ENCODE measurements at places on chromosomes 13 and 19.
A peak's percentile ranks its signal among the peaks of the same experiment; 100 is the strongest.

GRCh38 chr19:17450264-17451075, 2.0 kb upstream of the TMEM221 start:
- peak; percentile 27 for DNase-seq

- no peak for DNase-seq
Observed at GRCh38 chr13:75303263-75303662, 178.7 kb downstream of the TBC1D4 start.

GRCh38 chr19:1249990-1250436, 1.6 kb downstream of the MIDN start:
- DNase-seq: no peak

DNA sequence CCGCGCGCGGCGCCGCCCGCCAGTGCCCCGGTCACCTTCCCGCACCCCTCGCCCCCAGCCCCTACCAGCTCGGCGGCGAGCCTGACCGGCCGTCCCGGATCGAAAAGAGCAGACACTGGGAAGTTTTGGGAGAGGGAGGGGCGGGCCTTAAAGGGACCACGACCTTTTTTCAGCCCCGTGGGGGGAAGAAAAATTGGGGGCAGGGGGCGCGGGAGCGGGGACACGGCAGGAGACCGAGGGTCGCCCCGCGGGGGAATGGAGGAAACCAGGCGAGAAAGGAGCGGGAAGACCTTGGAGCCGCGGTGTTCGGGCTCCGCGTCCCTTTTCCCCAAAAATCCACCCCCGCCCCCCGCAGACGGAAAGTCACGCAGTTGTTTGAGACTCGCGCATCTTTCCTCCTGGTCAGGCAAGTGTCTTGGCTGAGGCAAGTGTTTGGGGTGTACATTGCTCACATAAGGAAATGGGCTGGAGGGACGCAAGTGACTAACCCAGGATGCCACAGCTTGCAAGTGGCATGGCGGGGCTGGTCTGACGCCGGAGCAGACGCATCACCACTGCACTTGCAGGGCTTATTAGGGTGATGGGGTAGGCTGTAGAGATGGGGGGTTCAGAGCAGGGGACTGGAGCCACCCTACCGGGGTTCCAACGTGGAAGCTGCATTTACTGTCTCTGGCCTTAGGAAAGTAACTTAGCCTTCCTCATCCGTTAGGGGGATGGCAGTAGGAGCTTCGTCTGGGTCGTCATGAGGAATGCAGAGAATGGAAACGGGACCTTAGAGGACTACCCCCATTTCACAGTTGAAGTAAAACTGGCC, 2.7 kb upstream of the HNRNPL start:
- peak; percentile 52 for DNase-seq

DNA sequence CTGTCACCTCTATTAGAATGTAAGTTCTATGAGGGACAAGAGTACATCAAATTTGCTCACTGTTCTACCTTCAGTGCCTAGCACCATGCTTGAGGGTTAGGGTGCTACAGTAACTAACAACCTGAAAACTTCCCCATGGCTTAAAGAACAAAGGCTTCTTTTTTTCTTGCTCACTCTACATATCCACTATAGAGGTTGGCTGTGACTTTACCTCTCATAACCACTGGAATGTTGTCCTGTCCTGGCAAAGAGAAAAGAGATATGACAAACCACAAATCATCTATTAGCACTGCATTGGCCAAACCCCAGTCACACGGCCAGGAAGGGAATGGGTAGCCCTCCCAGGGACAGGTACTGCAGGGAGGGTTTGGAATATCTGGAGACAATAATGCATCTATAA, 23.2 kb upstream of the ACOD1 start:
- DNase-seq: no peak

DNA sequence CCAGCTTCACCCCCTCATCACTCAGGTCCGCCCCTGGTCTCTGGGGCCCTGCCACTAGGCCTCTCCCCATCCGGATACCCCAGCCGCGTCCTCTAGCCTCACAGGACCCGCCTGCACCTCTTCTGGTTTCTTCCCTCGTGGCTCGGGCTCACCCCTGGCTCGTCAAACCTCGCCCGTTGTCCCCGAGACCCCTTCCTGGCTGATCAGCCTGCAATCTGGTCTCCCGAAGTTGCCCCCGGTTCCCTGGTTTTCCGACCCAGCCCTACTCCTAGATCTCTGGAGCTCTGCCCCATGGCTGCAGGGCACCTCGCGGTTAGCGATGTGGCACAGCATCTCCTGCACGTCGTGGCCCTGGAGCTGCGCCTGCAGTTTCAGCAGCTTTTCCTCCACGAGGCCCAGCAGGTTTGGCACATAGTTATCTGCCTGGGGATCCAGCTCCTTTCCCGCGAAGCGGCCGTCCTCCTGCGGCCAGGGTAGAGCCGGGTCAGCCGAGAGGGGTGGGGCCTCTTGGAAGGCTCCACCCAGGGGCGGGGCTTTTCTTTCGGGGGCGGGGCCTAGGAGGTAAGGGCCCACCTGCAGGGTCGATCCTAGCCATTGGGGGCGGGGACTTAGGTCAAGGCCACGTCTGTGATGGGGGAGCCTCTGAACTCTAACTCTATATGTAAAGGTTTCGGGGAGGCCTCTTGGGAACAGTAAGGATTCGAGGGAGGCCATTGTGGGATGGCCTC, 2.4 kb upstream of the RGL3 start:
- DNase-seq: no peak

- no peak for DNase-seq
Observed at GRCh38 chr19:53866865-53867224, 838 bp upstream of the MYADM start.

DNA sequence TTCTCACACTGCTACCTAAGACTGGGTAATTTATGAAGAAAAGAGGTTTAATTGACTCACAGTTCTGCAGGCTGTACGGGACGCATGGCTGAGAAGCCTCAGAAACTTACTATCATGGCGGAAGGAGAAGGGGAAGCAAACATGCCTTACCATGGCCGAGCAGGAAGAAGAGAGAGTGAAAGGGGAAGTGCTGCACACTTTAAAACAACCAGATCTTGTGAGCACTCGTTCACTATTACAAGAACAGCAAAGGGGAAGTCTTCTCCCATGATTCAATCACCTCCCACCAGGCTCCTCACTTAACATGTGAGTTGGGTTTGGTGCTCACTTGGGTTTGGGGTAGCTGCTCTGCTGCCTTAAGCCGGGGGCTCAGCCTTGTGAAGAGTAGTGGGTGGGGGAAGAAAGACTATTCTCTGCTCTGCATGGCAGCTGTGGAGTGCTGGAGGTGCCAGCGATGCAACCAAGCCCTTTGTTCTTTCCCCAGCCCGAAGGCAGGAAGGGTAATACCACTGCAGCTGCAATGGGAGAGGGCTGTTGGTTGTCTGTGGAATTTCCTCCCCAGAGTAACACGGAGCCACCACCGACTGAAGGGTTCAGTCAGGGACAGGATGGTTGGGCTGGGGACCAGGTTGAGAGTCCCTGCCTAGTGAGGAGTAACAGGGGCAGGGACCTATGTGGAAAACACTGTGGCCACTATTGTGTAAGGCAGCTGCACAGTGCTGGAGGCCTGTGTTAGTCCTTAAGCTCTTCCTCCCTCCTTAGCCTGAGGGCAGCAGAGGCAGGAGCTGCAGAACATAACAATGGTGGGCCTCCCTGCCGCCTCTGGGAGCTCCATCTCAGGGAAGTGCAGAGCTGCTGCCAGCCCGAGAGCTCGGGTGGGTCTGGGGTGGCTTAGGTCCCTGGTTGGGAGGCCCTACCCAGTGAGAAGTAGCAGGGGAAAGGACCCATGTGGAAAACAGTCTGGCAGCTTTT, 1262.5 kb downstream of the EFNB2 start:
- DNase-seq: no peak

DNA sequence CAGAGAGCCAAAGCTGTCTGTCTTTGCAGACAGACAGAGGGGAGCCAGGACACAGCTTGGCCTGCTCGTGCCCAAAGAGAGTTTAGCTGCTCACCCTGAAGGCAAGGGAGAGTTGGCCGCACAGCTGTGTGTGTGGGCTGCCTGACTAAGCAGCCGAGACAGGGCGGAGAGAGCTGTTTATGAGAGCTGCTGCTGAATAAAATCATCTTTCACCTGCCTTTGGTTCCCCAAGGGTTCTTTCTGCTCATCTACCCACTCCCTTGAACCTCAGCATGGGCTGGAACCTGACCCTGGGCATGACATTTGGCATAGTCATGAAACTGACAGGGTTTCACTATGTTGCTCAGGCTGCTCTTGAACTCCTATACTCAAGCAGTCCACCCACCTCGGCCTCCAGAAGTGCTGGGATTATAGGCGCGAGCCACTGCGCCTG, 98.2 kb downstream of the RBM26 start:
- no peak for DNase-seq

DNA sequence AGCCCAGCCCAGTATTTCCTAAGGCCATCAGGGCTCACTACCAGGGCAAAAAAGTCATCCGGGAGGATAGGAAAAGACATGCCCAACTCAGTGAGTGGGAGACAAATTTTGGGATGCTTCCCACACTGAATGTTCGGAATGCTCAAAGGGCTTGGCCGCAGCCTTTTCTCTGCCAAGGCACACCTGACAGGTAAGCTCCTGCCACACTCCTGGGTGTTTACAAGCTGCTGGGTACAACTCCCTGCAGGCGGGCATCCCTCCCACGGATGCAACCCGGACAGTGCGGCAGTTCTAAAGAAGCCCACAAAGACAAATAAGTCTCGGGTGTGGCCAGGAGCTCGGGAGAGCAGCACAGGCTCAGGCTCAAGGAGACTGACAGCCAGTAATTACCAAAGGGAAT, 28.1 kb downstream of the SLC7A1 start:
- no peak for DNase-seq

GRCh38 chr13:37795326-37795725, 74.2 kb downstream of the TRPC4 start:
- no peak for DNase-seq

DNA sequence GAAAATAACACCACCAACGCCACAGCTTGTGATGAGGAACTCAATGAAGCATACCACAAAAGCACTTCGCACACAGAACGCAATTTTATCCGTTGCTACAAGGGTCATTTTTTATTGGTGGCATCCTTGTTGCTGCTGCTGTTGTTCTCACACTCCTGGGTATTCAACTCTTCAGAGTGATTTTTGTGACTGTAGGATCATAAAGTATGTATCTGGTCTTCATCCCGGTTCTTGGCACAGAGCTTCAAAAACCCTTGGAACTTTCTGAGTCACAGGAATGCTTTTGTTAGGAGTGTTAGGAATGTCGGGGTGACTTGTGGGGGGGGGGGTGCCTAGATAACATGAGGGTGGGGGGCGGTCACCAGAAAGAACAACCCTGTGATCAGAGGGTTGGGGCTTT, 108.4 kb downstream of the ZNF557 start:
- no peak for DNase-seq

- DNase-seq: no peak
Observed at GRCh38 chr19:48487948-48488347, 18.8 kb downstream of the CYTH2 start.

DNA sequence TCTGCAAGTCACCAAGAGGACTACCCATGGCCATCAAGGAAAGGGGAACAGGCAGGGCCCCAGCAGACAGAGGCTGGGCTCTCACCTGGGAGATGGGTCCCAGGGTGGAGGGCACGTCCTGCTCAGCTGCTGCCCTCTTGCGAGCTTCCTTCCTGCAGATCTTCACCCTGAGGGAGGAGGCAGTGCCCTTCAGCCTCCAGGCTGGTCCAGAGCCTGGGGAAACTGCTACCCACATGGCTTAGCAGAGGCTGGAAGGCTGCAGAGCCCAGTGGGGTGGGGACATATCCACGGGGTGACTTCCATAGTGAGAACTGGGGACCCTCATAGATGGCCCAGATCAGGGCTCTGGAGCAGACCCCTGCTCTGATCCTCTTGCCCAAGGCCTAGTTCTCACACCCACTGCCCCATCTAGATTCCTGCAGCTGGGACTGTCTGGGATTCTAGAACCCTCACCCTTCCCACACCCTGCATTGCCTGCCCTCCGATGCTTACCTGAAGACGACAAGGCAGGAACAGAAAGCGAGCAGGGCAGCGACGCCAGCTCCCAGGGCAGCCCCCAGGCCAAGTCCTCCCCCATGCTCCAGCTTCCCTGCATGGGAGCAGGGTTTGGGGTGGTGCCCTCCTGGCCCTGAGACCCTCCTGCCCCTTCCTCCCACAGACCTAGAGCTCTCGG, 9.0 kb downstream of the SIGLEC11 start:
- no peak for DNase-seq

GRCh38 chr19:14550201-14550754, 20.9 kb downstream of the TECR start:
- no peak for DNase-seq

DNA sequence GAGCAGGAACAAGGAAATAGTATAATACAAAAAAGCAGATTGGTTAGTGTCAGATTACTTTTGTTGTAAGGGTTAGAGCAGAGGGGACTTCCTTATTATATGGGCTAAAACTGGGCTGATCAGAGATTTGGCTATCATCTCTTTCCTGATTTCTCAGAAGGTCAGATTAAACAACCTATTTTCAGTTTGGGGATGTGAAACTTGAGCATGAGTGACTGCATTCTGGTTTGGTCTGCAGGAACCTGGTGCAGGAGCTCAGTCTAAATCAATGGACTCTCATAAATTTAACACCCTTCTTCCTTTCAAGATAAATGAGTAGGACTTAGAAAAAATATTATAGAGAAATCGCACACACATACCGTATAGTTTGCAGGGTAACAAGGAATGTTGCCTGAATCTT, 12.9 kb upstream of the RFXAP start:
- DNase-seq: no peak

- peak; percentile 78 for DNase-seq
Observed at GRCh38 chr13:26253787-26254582, at the start of gene CDK8. TSS of gene CDK8 (plus strand) at chr13:26254129. CDS start at chr13:26254642, 513 bp downstream.

GRCh38 chr19:20371911-20372310, 193.7 kb downstream of the ZNF737 start:
- no peak for DNase-seq

GRCh38 chr19:38977445-38978325, 2.1 kb upstream of the FBXO17 start:
- no peak for DNase-seq

DNA sequence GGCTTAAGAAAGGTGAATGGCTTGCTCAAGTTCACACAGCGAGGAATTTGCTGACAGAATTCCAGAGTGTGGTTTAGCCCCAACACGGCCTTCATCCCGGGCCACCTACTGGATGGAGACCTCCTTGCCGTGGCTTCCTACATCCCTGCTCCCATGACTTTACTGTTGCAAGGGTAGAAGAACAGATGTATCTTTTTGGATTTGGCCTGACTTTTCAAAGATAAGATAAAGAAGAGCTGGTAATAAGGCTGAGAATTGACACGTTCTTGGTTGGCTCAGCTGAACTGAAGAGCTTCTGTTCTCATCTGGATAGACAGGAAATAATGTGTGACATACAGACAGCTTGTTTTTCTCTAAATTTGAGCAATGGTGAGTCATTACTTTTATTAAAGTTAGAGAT, 113.1 kb downstream of the KLF5 start:
- DNase-seq: no peak

DNA sequence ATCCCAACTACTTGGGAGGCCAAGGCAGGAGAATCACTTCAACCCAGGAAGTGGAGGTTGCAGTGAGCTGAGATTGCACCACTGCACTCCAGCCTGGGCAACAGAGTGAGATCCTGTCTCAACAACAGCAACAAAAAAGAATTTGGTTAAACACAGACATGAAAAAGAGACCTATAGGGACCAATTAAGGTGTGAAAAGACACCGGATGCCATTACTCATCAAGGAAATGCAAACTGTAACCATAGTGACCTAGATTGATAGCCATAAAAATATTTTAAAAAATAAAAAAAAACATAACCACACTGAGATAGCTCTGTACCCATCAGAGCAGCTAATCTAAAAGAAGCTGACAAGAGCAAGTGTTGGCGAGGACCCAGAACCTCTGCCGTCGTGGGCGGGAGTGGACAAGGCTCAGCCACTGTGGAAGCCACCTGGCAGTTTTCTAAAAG, 37.1 kb upstream of the ISYNA1 start:
- no peak for DNase-seq

- no peak for DNase-seq
Observed at GRCh38 chr19:55459551-55459949, 1.9 kb downstream of the ISOC2 start.

Measured in activated T-cell treated with anti-CD3 and anti-CD28 coated beads, Interleukin-2, amount 50 U/mL, for 4 hours (primary cell).